CD4-positive, CD25-positive, alpha-beta regulatory T cell (primary cell): ENCODE measurements at places on chromosomes 2 and 18. TPM values are rescaled to one million over a fixed set of nuclear protein-coding genes. Genes with fewer than 3 reads are reported as not detected.
A peak's percentile ranks its signal among the peaks of the same experiment; 100 is the strongest.

DNA sequence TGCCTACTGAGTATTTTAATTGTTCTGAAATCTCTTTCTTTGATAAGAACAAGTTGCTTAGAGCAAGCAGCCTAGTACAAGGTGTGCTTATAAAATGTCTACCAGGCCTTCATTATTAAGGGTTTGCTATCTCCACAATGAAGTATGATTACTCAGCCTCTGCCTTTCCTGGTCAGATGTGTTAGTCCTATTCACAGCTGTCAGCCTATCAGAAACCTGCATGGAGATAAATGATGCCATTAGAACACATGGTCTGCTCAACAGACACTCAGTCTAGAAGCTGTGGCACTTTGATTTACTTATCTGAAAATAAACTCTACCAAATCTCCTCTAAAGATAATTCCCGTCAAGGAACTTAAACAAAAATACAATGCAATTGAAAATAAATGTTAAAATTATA is 448.7 kb downstream of the ERBB4 start:
- DNase-seq: no peak
- H3K27me3 ChIP-seq: no peaks in the 10 kb centered on the region
- no peak overlapping the region for H3K4me3 ChIP-seq
- H3K4me1 ChIP-seq: no peaks in the 10 kb centered on the region

DNA sequence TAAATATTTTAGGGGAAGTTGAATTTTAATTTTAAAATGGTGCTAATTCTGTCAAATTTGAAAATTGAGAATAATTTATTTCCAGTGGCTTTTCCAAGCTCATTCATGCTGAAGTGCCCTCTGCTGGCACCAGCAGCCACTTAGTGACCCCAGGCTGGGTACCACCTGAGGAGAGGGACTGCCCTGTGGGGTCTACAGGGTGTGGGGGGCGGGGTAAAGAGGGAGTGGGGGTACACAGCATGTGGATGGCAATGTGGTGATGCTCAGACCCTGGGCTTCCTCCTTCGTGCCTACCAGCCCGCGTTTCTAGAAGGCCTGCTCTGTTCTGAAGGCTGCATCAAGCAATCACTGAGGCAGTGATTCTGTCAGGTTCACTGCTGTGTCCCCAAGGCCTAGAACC is 45.1 kb upstream of the SCLY start:
- no peaks in the 10 kb centered on the region for H3K4me1 ChIP-seq
- H3K27me3 ChIP-seq: no peaks in the 10 kb centered on the region
- H3K27ac ChIP-seq: no peak overlapping the region
- no peak overlapping the region for H3K4me3 ChIP-seq

GRCh38 chr2:62787386-62787785 is 81.9 kb downstream of the EHBP1 start:
- no peaks in the 10 kb centered on the region for H3K4me1 ChIP-seq
- H3K27me3 ChIP-seq: no peaks in the 10 kb centered on the region
- no peak overlapping the region for H3K4me3 ChIP-seq
- peak; percentile 4 for DNase-seq
- no peak overlapping the region for H3K27ac ChIP-seq

DNA sequence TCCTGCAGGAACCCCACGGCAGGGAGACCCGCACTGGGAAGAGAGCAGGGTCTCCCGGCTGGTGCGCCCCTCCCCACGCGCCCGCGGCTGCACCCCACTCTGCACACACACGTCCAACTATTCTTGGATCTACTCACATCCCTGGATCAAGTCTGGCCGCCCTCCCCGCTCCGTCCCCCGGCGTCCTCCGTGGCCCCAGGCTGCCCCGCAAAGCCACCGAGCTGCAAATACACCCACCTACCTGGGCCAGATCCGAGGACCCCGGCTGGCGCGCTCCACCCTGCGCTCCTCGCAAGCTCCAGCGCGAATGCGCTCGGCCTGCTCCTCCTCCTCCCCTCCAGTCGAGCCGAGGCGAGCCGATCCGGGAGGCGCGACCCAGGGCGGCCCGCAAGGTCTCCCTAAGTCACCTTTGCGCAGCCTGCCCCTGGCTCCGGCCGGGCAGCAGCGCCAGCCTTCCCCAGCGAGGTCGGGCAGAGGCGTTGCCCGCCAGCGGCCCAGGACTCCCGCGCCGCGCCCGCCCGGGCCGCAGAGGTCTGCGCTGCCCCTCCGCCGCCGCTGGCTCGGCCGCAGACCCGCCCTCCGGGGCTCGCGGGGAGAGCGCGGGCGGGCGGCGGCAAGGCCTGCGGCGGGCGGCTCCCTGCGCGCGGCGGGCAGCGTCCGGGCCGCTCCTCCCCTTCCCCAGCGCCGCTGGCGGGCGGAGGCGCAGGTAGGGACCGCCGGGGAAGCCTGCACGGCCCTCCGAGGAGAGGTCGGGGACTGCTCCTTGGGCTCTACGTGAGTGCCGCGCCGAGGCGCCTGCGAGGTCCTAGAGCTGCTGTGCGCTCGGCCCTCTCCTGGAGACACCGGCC is 126.0 kb downstream of the OSBPL1A start:
- H3K27ac ChIP-seq: no peak overlapping the region
- H3K4me1 ChIP-seq: no peaks in the 10 kb centered on the region
- no peak for DNase-seq
- no peaks in the 10 kb centered on the region for H3K36me3 ChIP-seq
- H3K4me3 ChIP-seq: no peak overlapping the region

- no peaks in the 10 kb centered on the region for H3K36me3 ChIP-seq
- no peak overlapping the region for H3K4me3 ChIP-seq
- no peak for DNase-seq
- H3K4me1 ChIP-seq: no peaks in the 10 kb centered on the region
Measured at GRCh38 chr2:25201794-25202193, 33.4 kb upstream of the POMC start.

GRCh38 chr2:150400849-150401248 is 86.6 kb downstream of the RND3 start:
- H3K27ac ChIP-seq: no peak overlapping the region
- H3K36me3 ChIP-seq: no peaks in the 10 kb centered on the region
- H3K4me3 ChIP-seq: no peak overlapping the region
- no peak for DNase-seq
- H3K4me1 ChIP-seq: no peaks in the 10 kb centered on the region

DNA sequence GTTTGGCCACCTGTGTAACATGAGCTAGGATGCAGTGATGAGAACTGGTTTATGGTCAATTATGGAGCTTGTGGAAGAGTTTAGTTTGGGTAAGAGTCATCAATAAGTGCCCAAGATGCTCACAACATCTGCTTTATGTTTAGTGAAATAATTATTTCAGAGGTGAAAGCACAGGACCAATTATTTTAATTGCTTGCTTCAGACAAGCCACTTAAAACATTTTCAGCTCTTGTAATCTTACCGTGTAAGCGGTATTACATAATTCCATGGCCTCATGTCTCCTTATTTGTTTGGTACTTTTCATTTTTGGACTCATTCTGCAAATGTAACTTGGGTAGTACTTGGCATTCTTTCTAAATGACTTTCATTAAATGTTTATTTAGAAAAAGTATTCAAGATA is 5.4 kb downstream of the B3GNT2 start:
- no peaks in the 10 kb centered on the region for H3K27me3 ChIP-seq
- H3K4me3 ChIP-seq: peak overlapping the region; percentile 90
- H3K36me3 ChIP-seq: no peaks in the 10 kb centered on the region
- H3K4me1 ChIP-seq: peaks cover 89% of the 10 kb centered on the region

GRCh38 chr2:84452624-84453023 is 6.5 kb downstream of the SUCLG1 start:
- no peak for DNase-seq
- H3K36me3 ChIP-seq: peaks cover 15% of the 10 kb centered on the region
- no peak overlapping the region for H3K4me3 ChIP-seq
- no peaks in the 10 kb centered on the region for H3K27me3 ChIP-seq
- peaks cover 13% of the 10 kb centered on the region for H3K4me1 ChIP-seq

DNA sequence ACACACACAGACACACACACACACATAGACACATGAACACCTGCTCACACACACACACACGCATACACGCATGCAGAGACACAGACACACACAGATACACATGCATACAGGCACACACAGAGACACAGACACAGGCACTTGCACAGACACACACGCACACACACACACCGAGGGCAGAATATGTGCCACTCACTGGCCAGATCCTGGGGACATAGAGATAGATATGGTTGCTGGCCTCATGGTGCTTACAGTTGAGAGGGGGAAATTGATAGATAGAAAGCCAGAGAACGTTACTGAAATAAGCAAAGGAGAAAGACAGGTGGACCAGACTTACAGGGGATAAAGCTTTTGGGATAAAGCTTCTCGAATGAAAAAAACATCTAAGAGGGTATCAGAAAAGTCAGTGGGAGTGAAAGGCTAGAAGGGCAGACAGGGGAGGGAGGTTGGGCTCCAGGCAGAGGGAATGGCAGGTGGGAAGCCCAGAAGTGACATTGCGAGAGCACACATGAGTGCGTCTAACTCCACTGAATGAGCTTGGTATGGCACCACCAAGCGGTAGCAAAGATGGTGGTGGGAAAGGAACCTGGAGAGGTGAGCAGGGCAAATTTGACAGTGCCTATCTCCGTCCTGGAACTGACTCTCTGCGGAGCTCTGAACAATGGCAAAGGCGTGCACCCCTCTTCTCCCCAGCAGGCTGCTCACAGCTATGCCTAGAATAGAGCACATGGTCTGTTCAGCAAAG is 390.1 kb upstream of the TRIB2 start:
- no peak overlapping the region for H3K4me3 ChIP-seq
- H3K4me1 ChIP-seq: no peaks in the 10 kb centered on the region
- no peak overlapping the region for H3K27ac ChIP-seq
- H3K27me3 ChIP-seq: no peaks in the 10 kb centered on the region
- H3K36me3 ChIP-seq: no peaks in the 10 kb centered on the region
- DNase-seq: no peak

DNA sequence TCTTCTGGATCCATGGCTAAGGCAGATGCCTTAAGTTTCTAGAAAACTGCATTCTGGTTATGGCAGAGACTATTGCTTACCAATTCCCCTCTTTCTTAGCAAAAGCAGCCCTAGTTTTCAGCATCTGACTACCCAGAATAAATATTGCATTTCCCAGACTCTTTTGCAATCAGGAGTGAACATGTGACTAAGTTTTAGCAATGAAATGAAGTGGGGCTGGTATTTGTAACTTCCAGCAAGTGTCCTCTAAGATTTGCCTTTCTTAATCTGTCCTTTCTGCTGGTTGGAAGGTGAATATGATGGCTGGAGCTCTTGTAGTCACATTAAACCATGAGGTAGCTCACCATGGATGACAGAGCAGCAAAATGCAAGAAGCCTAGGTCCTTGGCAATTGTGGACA is 132.9 kb upstream of the PKDCC start:
- no peak overlapping the region for H3K27ac ChIP-seq
- H3K4me1 ChIP-seq: no peaks in the 10 kb centered on the region
- H3K4me3 ChIP-seq: no peak overlapping the region
- no peak for DNase-seq
- no peaks in the 10 kb centered on the region for H3K36me3 ChIP-seq

GRCh38 chr18:78859686-78860085 is 119.9 kb upstream of the SALL3 start:
- no peak overlapping the region for H3K27ac ChIP-seq
- DNase-seq: no peak
- H3K4me3 ChIP-seq: no peak overlapping the region
- no peaks in the 10 kb centered on the region for H3K36me3 ChIP-seq
- no peaks in the 10 kb centered on the region for H3K4me1 ChIP-seq

- no peaks in the 10 kb centered on the region for H3K4me1 ChIP-seq
- DNase-seq: no peak
Measured at GRCh38 chr2:238910751-238911351, 63.0 kb downstream of the TWIST2 start.

DNA sequence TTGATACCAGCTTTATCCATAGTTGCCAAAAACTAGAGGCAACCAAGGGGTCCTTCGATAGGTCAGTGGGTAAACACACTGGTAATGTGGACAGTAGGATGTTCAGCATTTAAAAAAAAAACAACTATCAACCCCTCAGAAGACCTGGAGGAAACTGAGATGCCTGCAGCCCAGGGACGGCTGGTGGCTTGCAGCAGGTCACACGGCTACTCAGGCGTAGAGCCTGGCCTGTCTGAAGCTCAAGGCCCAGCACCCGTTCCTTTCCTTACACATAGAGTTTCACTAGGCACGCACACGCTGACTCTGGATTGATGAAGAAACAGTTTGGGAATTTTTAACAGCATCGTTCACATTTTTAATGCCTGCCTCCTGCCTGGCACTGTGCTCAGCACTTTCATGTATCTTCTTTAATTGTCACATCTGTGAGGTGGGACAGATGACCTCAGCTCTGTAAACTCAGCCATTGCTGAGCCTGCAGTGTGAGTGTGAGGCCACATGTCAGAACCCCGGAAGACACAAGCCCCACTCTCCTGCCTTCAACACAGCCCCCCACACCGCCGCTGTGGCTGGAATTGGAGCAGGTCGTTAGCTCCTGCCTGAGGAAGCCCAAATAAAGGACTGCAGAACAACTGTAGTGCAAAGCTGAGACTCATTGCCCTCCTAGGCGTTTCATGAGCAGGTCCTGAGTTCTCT is 40.7 kb downstream of the TRAPPC12 start:
- peaks cover 48% of the 10 kb centered on the region for H3K36me3 ChIP-seq
- H3K4me3 ChIP-seq: no peak overlapping the region
- no peaks in the 10 kb centered on the region for H3K4me1 ChIP-seq
- no peak for DNase-seq
- no peaks in the 10 kb centered on the region for H3K27me3 ChIP-seq

DNA sequence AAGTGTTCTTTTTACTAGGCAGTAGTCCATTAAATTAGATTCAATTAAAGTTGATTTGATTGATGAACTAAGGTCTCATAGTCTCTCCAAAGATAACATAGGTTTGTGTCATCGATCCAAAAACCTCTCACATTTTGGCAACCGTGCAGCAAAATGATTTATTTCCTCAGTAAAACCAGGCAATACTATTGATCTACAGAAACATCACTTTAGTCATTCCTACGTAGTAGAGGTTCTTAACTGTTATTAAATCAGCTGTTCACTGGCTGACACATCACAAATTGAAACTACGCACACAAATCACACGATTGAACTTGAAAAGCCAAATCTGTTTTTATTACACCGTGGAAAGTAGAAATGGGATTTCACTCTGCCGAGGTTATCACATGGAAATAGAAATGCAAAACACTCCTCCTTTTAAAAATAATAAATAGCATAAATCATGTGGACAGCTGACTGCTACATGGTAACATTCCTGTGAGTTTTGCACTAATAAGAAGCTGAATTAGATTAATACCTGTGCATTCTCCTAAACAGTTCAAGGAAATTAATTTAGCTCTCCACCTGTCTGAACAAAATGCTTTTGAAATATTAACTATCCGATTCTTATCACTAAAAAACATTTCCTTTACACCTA is 262.5 kb downstream of the CDH20 start:
- H3K4me3 ChIP-seq: no peak overlapping the region
- H3K27me3 ChIP-seq: peaks cover 2% of the 10 kb centered on the region
- DNase-seq: no peak
- H3K36me3 ChIP-seq: no peaks in the 10 kb centered on the region
- no peak overlapping the region for H3K27ac ChIP-seq
- H3K4me1 ChIP-seq: no peaks in the 10 kb centered on the region

- H3K27me3 ChIP-seq: peaks cover 9% of the 10 kb centered on the region
- H3K36me3 ChIP-seq: no peaks in the 10 kb centered on the region
- H3K27ac ChIP-seq: peak overlapping the region; percentile 68
- DNase-seq: no peak
- peaks cover 14% of the 10 kb centered on the region for H3K4me1 ChIP-seq
- H3K4me3 ChIP-seq: peak overlapping the region; percentile 87
Measured at GRCh38 chr2:176268976-176269318, 295 bp upstream of the MTX2 start.

The CABYR gene
- 1.2 TPM for total RNA-seq

The STARD6 gene
- not detected for total RNA-seq

The RGPD3 gene
- 0.44 TPM for total RNA-seq

The CENPA gene
- total RNA-seq: 2.0 TPM

The WIPF1 gene
- total RNA-seq: 473 TPM

The NDUFB3 gene
- 26.2 TPM for total RNA-seq

The XDH gene
- total RNA-seq: not detected

The RHBDD1 gene
- 56.4 TPM for total RNA-seq

The COMMD1 gene
- 21.4 TPM for total RNA-seq

The EML6 gene
- total RNA-seq: 0.59 TPM

The CXCR4 gene
- total RNA-seq: 2,224 TPM
